Upper lobe of right lung (tissue), 1 donor: ENCODE measurements at places on chromosomes 6 and 20. TPM values are rescaled to one million over a fixed set of nuclear protein-coding genes. Genes with fewer than 3 reads are reported as not detected.
A peak's percentile ranks its signal among the peaks of the same experiment; 100 is the strongest.

Gene PLG
- total RNA-seq, result not detected

- H3K4me1 ChIP-seq, result no peaks in the 10 kb centered on the region
- DNase-seq, result no peak
- no peak overlapping the region for H3K27ac ChIP-seq
- no peak overlapping the region for H3K4me3 ChIP-seq
- no peaks in the 10 kb centered on the region for H3K27me3 ChIP-seq
Measured at GRCh38 chr20:399182-399707, 8.9 kb upstream of the RBCK1 start.

DNA sequence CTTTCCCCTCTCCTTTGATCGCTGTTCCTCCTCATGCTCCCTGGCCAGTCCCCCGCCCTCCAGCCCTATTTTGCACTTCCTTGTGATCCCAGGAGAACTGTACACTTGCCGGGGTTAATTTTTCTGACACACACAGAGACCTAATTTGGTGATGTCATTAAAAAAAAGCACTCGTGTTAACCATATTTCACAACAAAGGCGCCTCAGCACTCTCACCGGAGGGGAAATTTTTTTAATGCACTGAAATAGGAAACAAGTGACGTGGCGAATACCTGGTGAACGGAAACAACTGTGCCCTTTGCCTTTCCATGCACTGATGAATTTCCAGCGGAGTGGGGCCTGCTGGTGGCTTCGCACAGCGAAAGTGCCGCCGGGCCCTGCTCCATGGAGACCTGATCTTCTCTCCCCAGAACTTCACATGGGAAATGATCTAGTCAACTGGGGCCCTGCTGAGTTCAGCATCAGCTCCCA lies 53.9 kb upstream of the TAGAP start:
- peak overlapping the region; percentile 39 for H3K27ac ChIP-seq
- no peak overlapping the region for H3K4me3 ChIP-seq
- peaks cover 5% of the 10 kb centered on the region for H3K4me1 ChIP-seq
- H3K27me3 ChIP-seq, result no peaks in the 10 kb centered on the region

GRCh38 chr6:131894493-131895424 lies 56.4 kb downstream of the CCN2 start:
- H3K36me3 ChIP-seq, result no peaks in the 10 kb centered on the region
- H3K4me3 ChIP-seq, result no peak overlapping the region

DNA sequence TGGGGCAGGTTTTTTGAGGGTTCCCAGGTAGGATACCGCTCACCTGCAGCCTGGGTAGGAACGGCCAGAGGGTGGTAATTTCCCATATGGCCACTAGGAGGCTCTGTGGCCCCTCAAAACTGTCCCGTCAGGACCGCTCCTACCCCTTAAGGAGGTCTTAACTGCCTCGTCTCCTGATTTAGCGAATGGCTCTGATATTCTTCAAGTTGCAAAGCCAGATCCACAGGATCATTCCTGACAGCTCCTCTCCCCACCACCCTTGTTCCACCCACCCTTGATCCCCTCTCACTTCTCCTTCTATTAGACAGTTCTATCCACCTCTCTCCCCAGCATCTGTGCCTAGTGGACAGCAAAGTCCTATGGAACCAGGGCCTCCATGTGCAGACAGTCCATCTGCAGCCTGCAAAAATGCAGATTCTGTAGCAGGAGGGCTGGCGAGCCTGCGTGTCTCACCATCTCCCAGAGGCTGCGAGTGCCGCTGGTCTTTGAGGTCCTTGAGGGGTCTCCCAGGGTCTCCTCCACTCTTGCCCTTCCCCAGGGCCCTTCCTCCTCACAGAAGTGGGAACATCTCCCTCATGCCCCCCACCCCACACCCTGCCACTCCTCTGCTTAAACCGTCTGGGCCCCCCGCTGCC lies 34.3 kb upstream of the ZBP1 start:
- H3K27me3 ChIP-seq, result no peaks in the 10 kb centered on the region
- H3K4me1 ChIP-seq, result no peaks in the 10 kb centered on the region

- H3K4me3 ChIP-seq, result no peak overlapping the region
- no peaks in the 10 kb centered on the region for H3K36me3 ChIP-seq
- no peaks in the 10 kb centered on the region for H3K27me3 ChIP-seq
- no peak for DNase-seq
- no peaks in the 10 kb centered on the region for H3K4me1 ChIP-seq
Measured at GRCh38 chr6:78523622-78524021, 343.7 kb upstream of the IRAK1BP1 start.

- no peak overlapping the region for H3K27ac ChIP-seq
- DNase-seq, result no peak
- no peaks in the 10 kb centered on the region for H3K4me1 ChIP-seq
- H3K27me3 ChIP-seq, result no peaks in the 10 kb centered on the region
- no peak overlapping the region for H3K4me3 ChIP-seq
Measured at GRCh38 chr6:121848523-121849255, 413.2 kb downstream of the GJA1 start.
